ENCODE measurements at places on chromosomes 7 and 10.

DNA sequence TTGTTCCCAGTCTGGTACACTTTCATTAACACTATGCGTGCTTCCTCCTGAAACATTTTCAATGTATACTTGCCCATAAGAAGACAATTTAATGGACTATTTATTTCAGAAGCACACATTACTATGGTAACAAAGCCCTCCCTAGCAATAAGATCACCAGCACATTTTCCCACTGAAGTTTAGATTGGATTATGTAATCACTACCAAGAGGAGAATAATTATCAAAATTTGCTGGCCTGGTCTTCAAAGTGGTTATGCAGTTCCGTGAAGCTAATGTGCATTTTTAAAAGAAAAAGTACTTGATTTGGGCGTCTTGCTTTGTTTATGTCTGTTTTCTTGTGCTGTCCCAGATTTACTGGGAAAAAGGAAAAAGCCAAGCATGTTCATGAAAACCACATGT lies 61.9 kb downstream of the AP3M1 start:
- no peak for DNase-seq

GRCh38 chr10:116792817-116793216 lies 50.5 kb upstream of the HSPA12A start:
- DNase-seq = no peak

- no peak for DNase-seq
Observed at GRCh38 chr10:34959321-34959720, 130.8 kb downstream of the CUL2 start.

DNA sequence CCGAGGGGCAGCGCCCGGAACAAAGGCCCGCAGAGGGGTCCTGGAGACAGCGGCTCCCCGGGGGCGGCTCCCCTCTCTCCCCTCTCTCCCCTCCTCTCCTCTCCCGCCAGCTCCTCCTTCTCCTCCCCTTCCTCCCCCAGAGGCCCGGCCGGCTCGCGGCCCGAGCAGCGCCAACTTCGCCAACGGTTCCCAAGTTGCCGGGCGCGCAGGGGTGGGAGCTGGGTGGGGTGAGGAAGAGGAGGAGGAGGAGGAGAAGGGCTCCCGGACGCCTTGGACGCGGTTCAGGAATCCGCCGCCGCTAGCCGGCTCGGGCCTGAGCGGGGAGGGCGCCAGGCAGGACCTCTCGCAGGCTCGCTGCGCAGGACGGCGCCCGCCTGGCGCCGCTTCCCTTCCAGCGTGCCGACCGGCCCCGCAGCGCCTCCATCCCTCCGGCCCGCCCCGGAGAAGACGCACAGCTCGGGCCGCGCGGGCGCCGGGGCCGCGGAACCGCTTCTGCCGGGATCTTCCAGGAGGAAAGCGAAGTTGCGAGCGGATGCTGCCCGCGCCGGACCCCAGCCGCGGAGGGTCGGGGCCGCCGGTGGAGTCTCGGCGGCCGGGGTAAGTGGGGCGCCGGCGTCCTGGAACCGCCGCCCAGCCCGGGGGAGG lies at the start of gene CHST3:
Gene CHST3 (plus strand): TSS at position 298 of the 645 bp plus-strand sequence. CDS start 41,448 bp downstream, outside the sequence.
- DNase-seq = no peak

GRCh38 chr10:96395931-96396877 lies 37.4 kb upstream of the OPALIN start:
- DNase-seq = peak; percentile 3

DNA sequence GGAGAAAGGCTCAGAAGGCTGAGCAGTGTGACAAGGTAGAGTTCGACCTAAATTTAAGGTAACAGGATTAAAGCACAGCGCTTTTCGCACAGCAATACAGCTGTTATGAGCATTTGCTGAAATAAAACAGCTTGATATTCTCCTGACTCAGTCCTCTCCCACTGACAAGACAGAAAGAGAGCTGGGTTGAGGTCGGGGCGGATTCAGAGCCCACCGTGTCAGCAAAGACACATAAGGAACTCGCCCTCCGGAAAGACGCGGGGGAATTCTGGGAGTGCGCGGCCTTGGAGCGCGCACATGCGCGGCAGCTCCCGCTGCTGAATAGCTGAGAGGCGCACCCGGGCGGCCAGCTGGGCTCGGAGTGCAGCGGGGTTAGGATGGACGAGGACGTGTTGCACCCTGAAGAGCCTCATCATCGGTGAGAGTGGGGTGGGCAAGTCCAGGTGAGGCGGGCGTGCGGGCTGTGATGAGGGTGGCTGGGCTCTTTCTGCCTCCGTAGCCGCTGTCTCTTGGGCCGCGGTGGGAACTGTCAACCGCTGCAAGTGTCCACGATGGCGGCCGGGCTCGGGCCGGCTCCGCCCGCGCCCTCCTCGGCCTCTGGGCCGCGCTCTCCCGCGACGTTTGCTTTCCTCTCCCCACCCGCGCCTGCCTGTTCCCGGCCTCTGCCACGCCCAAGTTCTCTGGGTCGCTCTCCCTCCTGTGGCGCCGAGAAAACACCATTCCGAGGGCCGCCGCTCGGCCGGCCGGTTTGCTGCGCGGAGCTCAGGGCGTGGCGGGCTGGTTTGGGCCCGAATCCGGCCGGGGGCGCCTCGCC lies 120.6 kb downstream of the LYZL1 start:
- DNase-seq = peak; percentile 6

GRCh38 chr10:54496852-54497251 lies 304.2 kb downstream of the PCDH15 start:
- DNase-seq = no peak

DNA sequence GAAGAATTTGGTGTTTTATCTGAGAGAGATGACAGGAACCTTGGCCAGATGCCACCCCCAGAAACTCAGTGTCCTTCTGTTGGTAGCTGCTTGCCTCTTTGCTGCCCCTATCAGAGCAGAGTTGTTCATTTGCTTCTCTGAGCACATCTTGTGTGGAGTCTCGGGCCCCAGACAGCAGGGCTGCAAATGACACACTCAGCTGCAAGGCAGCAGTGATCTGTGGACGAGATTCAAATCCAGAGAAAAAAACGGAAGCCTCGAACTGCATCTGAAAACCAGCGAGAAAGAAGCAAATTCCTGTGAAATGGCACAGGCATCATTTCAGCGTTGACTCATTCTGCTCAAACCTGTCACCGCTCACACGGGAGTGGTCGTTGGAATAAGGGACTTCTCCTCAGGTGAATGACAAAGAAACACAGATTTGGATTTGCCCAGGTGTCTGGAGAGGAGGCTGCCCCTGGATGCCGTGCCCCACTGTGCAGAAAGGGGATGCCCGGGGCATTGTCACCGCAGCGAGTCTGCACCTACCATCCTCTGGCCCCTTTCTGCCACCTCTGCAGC lies 144.7 kb downstream of the PFKFB3 start:
- DNase-seq = no peak

DNA sequence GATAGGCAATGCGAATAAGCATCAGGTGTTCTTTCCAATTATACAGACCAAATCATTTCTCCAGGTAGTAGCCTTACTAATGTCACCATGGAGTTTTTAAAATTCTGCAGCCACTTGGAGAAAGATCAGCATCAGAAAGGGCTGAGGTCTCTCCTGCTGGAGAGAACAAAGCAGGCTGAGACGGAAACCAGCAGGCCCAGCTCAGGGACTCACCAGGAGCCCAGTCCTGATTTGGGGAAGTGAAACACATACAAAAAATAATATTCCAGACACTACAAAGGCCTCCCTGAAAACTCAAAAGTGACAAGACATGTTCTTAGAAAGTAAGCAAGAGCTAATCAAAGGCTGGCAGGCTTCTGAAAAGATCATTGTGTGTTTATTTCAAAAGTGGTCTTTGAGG lies 207.1 kb upstream of the GHITM start:
- no peak for DNase-seq

DNA sequence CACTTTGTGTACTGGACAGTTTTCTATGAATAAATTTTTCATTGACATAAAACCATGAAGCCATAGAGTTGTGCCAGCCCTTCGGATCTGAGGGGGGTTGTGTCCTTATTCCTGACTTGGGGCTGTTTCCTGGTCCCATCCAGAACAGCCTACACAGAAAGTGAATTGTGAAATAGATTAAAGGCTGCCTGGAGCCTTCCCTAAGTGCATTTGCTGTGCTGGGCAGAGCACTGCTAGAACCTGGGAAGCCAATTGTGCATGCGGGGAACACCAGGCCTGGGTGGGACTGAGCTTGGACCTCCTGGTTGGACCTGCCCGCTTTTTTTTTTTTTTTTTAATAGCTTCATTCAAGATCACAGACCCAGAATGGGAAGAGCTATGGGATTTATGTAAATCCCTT lies 238.9 kb downstream of the ARHGAP21 start:
- no peak for DNase-seq

- DNase-seq = no peak
Observed at GRCh38 chr10:21532694-21533466, 1.2 kb upstream of the MLLT10 start.

DNA sequence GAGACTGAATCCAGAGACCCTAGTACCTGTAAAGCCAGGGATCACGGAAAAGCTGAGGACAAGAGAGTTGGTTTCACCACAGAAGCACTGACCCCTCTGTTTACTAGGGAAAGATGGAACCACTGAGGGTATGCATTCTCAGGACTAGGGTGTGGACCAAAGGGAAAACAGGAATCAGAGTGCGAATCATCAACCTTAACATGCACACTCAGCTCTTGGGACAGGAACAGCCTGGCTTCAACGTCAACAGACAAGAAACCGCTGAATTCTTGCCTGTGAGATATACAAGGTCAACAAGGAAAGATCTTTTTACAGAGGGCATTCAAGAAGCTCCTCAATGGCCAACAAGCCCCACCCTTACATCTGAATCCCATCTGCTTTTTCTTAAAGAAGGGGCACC lies 14.9 kb downstream of the TNRC18 start:
- no peak for DNase-seq

- DNase-seq = no peak
Observed at GRCh38 chr10:77715088-77715487, 77.5 kb upstream of the KCNMA1 start.

DNA sequence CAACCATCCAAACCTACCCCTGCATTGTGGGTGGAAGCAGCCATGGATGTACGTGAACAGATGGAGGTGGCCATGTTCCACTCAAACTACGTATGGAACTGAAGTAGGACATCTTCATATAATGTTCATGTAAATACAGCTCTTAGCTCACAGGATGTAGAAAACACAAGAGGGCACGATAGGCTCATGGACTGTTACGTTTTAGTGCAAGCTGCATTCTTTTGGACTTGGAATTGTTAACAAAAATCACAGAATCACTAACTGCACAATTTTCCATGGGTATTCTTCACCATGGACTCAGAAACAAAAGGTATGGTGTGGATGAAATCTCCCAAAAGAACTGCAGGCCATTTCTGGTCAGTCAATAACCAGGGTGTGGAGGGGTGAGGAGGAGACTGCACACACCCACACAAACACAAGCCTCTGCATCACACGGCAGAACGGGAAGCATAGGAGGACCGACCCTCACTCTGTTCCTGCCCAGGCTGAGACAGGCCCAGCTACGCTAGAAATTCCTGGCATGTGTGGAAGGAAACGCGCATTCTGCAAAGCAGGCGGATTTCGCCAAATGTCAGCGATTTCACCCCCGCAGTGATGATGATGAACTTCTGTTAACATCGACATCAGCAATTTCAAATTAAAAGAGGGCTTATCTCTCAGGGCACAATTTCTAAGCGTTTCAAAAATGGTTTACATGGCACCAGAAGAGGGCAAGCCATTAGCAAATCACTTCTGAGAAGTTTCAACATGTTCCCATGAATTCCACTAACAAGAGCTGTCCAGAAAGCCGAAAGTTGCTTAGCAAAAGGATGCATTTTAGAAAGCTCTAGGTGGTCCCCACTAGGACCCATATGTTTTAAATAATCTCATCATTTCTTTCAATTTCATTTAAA lies 149.0 kb downstream of the TNS3 start:
- DNase-seq = no peak

- no peak for DNase-seq
Observed at GRCh38 chr7:155483868-155484325, 26.0 kb downstream of the EN2 start.

DNA sequence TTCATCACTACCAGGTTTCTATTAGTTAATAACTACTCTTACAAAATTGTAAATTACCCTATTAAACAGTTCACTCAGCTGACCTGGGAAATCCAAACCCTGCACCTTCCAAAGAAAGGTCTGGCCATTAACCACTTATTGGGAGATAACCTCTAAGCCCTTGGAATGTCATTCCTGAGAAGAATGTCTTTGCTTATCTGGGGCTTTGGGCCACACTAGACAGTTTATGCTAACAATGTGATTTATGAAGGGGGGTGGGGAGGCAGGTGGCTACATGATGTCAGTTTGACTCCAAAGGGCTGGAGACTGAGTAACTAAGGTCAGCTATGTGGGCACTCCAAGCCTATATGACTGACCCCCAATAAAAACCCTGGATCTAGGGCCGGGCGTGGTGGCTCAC lies 50.7 kb downstream of the AKR1D1 start:
- DNase-seq = no peak

DNA sequence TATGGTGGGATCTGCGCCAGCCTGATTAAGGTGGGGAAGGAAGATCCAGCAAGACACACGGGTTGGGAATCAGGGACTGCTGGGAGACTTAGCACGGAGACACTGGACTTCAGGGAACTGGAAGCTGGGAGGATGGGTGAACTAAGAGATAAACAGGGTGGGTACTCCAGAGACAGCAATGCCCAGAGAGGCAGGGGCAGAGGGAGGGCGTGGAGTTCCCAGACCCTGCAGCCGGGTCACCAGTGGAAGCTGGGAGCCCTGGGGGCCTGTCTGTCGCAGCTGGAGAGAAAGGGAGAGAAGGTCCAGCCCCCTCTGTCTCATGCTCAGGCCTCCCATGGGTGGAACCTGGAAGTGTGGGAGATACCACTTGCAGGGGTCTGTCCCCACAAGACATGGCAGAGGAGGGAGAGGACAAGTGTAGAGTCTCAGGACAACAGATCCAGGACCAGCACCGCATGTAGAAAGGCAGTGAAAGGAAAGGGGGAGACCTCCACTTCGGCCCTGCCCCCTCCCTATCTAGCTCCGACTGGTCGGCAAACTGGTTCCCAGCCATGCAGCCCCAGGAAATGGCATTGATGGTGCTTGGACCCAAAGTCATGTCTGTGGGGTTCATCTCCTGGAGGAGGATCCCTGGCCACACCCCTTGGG lies 44.4 kb downstream of the AOC1 start:
- DNase-seq = no peak

GRCh38 chr7:136964347-136964746 lies 95.9 kb downstream of the CHRM2 start:
- DNase-seq = no peak

DNA sequence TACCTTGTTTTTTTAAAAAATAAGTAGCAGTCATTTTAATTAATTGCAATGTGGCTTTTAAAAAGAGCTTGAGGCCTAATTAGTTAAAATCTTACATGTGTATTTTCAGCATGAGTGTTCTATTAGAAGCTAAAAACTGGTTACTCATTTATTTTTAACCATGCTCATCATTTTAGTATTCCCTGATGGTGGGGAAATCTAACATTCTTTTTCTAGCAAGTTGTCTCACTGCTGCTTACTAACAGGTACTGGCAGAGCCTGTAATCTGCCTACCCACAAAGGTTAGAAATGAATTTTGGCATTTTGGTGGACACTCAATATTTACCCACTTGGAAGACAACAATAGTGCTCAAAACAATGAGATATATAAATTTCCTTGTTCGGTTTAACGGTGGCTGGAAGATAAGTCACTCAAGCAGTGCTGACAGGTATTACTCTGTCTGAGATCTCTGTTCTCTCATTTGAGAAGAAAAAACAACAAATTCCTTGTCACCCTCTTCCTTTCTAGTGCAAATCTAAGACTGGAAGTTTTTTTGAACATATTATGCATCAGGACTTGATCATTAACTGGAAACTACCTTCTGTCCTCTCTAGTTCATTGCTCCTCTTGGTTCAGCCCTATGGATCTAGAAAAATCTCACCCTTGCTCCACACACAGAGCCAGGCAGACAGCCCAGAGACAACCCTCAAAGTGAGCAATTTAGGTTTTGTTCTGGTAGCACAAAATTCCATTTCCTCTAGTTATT lies 83.3 kb downstream of the VWDE start:
- DNase-seq = no peak
